Stimulated activated CD4-positive, alpha-beta T cell treated with anti-CD3 and anti-CD28 coated beads, Interleukin-4, amount 100 ng/mL, for 1 hour (primary cell): ENCODE measurements at places on chromosomes 2 and 18.

- DNase-seq, result no peak
Measured at GRCh38 chr2:101770726-101771125, 73.2 kb downstream of the MAP4K4 start.

DNA sequence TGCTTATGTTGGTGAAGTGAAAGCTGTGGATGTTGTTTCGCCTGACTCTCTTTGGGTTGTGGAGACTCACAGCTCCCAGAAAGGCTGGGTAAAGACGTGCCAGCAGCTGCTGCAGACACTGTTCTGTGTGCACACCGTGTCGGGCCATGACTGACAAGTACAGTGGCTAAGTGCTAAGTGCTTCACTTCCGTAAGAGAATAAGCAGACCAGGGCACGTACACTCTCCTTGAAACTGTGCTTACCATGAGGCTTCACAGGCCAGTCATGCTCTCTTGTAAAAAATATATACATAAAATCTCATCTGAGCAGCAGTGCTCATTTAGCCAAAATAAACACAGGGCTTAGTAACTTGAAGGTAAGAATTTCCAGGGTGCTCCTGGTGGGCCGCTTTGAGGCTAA lies 86.0 kb downstream of the NRP2 start:
- DNase-seq, result no peak

DNA sequence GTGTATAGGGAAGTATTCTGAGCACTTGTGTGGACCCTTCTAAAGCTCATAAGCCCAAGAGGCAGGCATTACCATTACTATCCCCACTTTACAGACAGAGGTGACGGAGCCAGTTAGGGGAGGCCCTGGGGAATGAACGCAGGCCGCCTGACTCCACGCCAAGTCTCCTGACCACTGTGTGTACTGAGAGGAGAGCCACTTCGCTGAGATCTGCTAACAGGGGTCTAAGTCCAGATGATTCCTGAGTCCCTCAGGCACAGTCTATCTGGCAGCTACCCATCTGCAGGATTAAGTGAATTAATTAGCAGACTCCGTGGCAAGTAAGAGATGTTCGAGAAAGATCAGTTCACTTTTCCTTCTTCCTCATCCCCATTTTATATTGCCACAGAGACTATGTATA lies 13.7 kb downstream of the CYB5A start:
- no peak for DNase-seq

- DNase-seq, result no peak
Measured at GRCh38 chr2:107132746-107133145, 246.8 kb upstream of the ST6GAL2 start.

DNA sequence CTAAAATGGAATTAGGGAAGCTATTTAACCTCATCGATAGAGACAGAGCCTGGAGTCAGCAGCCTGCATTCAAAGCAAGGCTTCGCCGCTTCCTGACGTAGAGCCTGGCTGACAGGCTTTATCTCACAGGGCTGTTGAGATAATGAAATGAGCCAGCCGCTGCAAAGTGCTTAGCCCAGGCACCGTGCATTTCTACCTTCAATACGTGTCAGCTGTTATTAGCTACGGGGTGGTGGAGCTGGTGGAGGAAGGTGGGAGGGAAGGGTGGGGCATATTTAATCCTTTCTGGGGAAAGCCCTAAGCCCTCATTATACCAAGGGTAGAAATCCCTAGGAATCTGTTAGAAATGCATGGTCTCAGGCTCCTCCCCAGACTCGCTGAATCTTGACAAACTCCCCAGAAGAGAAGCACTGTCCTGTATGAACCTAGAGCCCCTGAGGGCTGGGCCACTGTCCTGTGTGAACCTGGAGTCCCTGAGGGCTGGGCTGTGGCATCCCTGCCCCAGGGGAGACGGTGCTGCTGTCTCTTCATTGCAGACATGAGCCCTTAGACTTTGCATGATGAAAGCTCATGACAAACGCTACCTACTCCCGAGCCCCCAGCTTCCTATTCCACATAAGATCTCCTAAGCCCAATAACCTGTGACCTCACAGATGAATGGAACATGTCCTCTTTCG lies 72.4 kb downstream of the ALPK2 start:
- no peak for DNase-seq

GRCh38 chr18:41938445-41938844 lies 16.6 kb upstream of the PIK3C3 start:
- DNase-seq, result no peak

GRCh38 chr18:75418293-75419005 lies 9.1 kb downstream of the SMIM21 start:
- DNase-seq, result no peak

GRCh38 chr18:74023220-74023619 lies 124.4 kb downstream of the FBXO15 start:
- no peak for DNase-seq

DNA sequence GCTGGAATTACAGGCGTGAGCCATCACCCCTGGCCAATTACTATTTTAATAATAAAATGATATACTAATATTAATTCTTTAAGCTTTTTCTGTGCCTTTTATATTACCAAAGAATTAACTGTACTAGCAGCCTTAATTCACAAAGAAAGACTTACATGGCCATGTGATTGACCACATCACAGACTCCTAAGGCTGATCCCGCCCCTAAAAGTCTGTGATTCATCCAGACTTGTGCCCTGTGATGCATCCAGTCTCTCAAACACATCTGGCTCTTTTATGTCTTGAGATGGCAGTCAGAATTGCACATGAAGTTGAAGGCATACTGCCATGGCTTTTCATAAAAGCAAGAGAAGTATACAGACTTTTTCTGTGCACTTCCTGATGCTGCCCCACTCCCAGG lies 91.7 kb downstream of the DTNA start:
- DNase-seq, result no peak

- no peak for DNase-seq
Measured at GRCh38 chr2:152646775-152647174, 70.5 kb downstream of the PRPF40A start.

- DNase-seq, result no peak
Measured at GRCh38 chr18:57780706-57781347, 22.3 kb downstream of the ATP8B1 start.

- DNase-seq, result no peak
Measured at GRCh38 chr18:79397830-79398761, 2.4 kb downstream of the NFATC1 start.
